ENCODE measurements at places on chromosomes 4 and X. TPM values are rescaled to one million over a fixed set of nuclear protein-coding genes. Genes with fewer than 3 reads are reported as not detected.

The CFAP47 gene
- 1.3 TPM for total RNA-seq

The TLR2 gene
- 77.7 TPM for total RNA-seq

The UGT2B10 gene
- not detected for total RNA-seq

The CSAG2 gene
- total RNA-seq = not detected

The GDI1 gene
- 108 TPM for total RNA-seq

The TCEAL5 gene
- total RNA-seq = not detected

The CLGN gene
- total RNA-seq = 1.6 TPM

The HHIP gene
- total RNA-seq = 50.1 TPM

The SMR3B gene
- not detected for total RNA-seq

The NIPAL1 gene
- 1.6 TPM for total RNA-seq

The ALPK1 gene
- total RNA-seq = 38.5 TPM

The DMRTC1 gene
- total RNA-seq = 0.20 TPM

The SFRP2 gene
- 64.4 TPM for total RNA-seq

The ZMAT1 gene
- total RNA-seq = 3.4 TPM

The SRPX2 gene
- 25.1 TPM for total RNA-seq

The PF4V1 gene
- not detected for total RNA-seq

The MAP9 gene
- 20.7 TPM for total RNA-seq

The PDE5A gene
- total RNA-seq = 46.6 TPM

The STOX2 gene
- 14.3 TPM for total RNA-seq

The IL2 gene
- total RNA-seq = not detected

The FRAS1 gene
- total RNA-seq = 15.3 TPM

The TEX13C gene
- not detected for total RNA-seq

The CNGA1 gene
- total RNA-seq = 0.73 TPM

The SLC25A5 gene
- total RNA-seq = 348 TPM

The NUDT9 gene
- total RNA-seq = 49.6 TPM

The IL3RA gene
- 13.9 TPM for total RNA-seq

The AGTR2 gene
- total RNA-seq = 0.55 TPM

The ASB12 gene
- 0.20 TPM for total RNA-seq

The ESX1 gene
- not detected for total RNA-seq

The MSMO1 gene
- 270 TPM for total RNA-seq

The SORCS2 gene
- total RNA-seq = 6.5 TPM

The SOWAHB gene
- total RNA-seq = 6.3 TPM

The UGT2B7 gene
- total RNA-seq = 0.47 TPM

The ADH1B gene
- 427 TPM for total RNA-seq

The TEC gene
- 5.8 TPM for total RNA-seq

The PAGE5 gene
- total RNA-seq = not detected

The ASMT gene
- total RNA-seq = not detected

The CENPI gene
- total RNA-seq = 5.2 TPM

The STPG2 gene
- 0.64 TPM for total RNA-seq

The CDKL2 gene
- total RNA-seq = 22.6 TPM

The DKK2 gene
- total RNA-seq = 20.2 TPM

The HSFX3 gene
- not detected for total RNA-seq

The IL1RAPL2 gene
- total RNA-seq = not detected

The LANCL3 gene
- total RNA-seq = 0.76 TPM

The ASB5 gene
- not detected for total RNA-seq

The ENAM gene
- 0.24 TPM for total RNA-seq

The GPC4 gene
- 59.9 TPM for total RNA-seq

The DMP1 gene
- total RNA-seq = not detected

The ACE2 gene
- 3.6 TPM for total RNA-seq

Measured in left lung (tissue), 14 donors.